Psoas muscle (tissue), 8 donors: ENCODE measurements at places on chromosomes 2 and 18. TPM values are rescaled to one million over a fixed set of nuclear protein-coding genes. Genes with fewer than 3 reads are reported as not detected.

Gene FBXO15
- total RNA-seq = not detected

Gene TUBA4A
- total RNA-seq = 707 TPM

Gene CFC1
- not detected for total RNA-seq

GRCh38 chr2:197248001-197248401, 62.6 kb downstream of the ANKRD44 start:
- H3K27me3 ChIP-seq = no peaks in the 10 kb centered on the region
- no peak overlapping the region for H3K4me3 ChIP-seq
- no peaks in the 10 kb centered on the region for H3K36me3 ChIP-seq
- no peak overlapping the region for H3K27ac ChIP-seq
- H3K4me1 ChIP-seq = peaks cover 3% of the 10 kb centered on the region
- DNase-seq = no peak

GRCh38 chr2:38533180-38533579, 69.5 kb downstream of the HNRNPLL start:
- no peak overlapping the region for H3K27ac ChIP-seq
- no peaks in the 10 kb centered on the region for H3K27me3 ChIP-seq
- no peaks in the 10 kb centered on the region for H3K36me3 ChIP-seq
- H3K4me3 ChIP-seq = no peak overlapping the region

Gene ADD2
- total RNA-seq = 0.85 TPM

DNA sequence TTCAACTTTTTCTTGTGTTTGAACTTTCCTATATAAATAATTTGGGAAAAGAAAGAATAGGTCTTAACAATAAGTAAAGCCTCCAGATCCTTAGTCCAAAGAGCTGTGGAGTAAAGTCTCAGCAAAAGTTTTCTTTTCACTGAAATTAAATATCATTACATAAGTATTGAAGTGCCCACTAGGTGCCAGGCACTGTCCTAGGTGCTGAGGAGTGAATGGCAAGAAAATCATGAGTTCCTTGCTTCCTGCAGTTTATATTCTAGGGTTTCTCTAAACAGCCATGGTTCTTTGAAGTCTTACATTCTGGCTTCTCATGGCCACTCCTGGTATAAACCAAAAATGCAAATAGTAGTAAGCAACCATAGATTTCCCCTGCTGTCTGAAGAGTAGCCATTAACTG, 59.7 kb downstream of the SPP2 start:
- H3K27me3 ChIP-seq = no peaks in the 10 kb centered on the region
- no peak overlapping the region for H3K27ac ChIP-seq
- no peak overlapping the region for H3K4me3 ChIP-seq
- no peaks in the 10 kb centered on the region for H3K4me1 ChIP-seq

DNA sequence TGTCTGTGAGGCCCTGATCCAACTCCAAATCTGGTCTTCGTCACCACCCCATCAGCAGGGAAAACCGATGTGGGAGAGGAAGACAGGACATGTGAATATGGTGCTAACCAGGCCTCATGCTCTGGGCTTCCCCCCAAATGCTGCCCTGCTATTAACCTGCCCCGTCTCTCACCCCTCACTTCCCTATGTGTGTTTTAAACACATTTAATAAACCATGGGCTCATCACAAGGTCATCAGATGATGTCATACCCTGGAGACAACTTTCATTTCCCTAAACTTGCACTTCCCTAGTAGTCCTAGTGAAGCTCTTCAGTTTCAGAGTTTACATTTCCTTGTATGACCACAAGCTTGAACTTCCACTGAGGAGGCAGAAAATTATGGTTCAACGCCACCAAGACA, 49.9 kb downstream of the CD8B2 start:
- H3K4me3 ChIP-seq = no peak overlapping the region
- DNase-seq = no peak
- H3K27ac ChIP-seq = no peak overlapping the region
- H3K4me1 ChIP-seq = no peaks in the 10 kb centered on the region
- no peaks in the 10 kb centered on the region for H3K27me3 ChIP-seq
- no peaks in the 10 kb centered on the region for H3K36me3 ChIP-seq

Gene MAB21L4
- not detected for total RNA-seq

DNA sequence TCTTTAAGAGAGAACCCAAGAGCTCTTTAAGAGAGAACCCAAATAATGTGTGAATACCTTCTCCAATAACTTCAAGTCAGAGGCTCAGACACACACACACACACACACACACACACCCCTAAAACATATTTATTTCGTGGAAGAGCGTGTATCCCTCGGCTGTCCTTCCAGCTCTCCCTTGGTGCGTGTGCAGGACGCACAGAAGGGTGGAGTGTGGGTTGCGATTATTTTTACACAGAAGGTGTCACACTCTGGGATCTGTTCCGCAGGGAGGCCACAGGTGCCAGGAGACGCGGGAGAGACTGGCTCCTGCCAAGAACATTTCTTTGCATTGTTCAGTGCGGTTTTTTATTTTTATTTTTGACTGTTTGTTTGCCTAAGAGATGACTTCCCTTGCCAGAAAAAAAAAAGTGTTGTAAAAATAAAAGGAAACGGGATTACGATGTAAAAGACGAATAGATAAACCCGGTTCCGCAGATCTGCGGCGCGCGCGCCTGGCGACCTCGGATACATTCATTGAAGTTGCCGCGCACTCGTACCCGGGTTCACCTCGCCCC, 47.3 kb upstream of the ATP6V1B1 start:
- H3K27me3 ChIP-seq = peaks cover 5% of the 10 kb centered on the region
- DNase-seq = no peak
- H3K36me3 ChIP-seq = no peaks in the 10 kb centered on the region
- H3K4me3 ChIP-seq = peak overlapping the region; percentile 52

Gene GCG
- total RNA-seq = not detected

Gene HPCAL1
- total RNA-seq = 33.4 TPM

Gene IL36RN
- not detected for total RNA-seq

Gene EPB41L3
- 6.0 TPM for total RNA-seq

- DNase-seq = no peak
- no peak overlapping the region for H3K4me3 ChIP-seq
- H3K27me3 ChIP-seq = no peaks in the 10 kb centered on the region
- no peak overlapping the region for H3K27ac ChIP-seq
Measured at GRCh38 chr18:46793565-46793964, 36.7 kb upstream of the ST8SIA5 start.

Gene PLCD4
- total RNA-seq = 20.3 TPM

DNA sequence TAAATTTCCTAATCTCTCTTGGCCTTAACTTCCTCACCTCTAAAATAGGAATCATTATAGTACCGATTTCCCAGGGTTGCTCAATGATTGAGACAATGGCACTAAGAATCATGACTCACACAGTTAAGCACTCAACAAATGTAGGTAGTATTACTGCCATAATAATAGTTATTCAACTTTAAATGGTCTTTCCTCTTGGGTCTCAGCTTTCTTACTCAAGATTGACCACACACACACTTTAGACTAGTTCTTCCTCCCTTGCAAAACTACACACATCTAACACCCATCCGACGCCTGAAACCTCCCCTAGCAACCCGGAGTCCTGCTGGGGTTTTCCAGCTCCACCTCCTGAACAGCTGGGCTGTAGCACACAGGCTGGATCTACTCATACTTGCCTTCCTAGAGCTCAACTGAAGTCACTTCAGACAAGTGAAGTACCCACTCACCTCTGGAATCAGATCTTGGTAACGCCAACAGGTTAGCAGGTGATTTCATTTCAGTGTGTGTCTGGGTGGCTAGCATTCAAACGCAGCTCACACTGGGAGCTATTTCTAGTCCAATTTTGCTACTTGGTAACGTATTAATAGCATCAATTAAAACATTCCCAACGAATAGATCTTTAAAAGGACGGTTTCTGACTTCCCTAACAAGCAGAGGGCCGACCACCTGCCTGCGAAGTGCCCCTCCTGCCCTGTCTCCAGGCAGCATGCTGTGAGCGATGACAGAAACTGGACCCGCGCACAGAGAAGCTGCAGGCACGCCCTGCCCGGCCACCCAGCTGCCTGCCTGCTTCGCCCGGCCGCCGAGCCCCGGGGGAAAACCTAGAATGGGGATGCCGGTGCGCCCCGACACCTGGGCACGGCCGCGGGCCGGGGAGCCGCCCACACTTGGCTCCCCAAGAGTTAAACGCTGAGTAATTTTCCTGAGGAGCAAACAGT, 1.1 kb downstream of the UXS1 start:
- peak; percentile 39 for DNase-seq
- no peaks in the 10 kb centered on the region for H3K36me3 ChIP-seq
- H3K4me1 ChIP-seq = peaks cover 19% of the 10 kb centered on the region
- H3K27me3 ChIP-seq = no peaks in the 10 kb centered on the region

- peaks cover 34% of the 10 kb centered on the region for H3K27me3 ChIP-seq
- no peak for DNase-seq
- no peak overlapping the region for H3K4me3 ChIP-seq
Measured at GRCh38 chr2:40448476-40449079, 3.3 kb downstream of the SLC8A1 start.

DNA sequence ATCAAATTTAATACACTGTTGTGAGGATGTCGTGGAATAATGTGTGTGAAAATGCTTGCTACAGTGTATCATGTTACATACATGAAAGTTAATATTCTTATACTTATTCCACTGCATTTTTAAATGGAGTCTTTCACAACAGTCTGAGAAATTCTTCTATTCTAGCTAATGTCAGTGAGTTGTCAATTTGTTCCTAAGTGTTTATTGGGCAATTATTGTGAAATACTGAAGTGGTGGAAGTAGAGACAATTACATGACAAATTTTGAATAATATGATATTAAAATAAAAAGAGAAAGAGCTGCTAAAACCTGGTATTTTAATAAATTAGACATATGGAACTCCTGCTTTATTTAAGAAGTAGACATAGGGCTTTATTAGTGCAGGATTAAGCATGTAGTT, 176.1 kb downstream of the PTPRM start:
- H3K4me1 ChIP-seq = peaks cover 52% of the 10 kb centered on the region
- DNase-seq = no peak
- no peak overlapping the region for H3K27ac ChIP-seq
- no peaks in the 10 kb centered on the region for H3K36me3 ChIP-seq
- no peak overlapping the region for H3K4me3 ChIP-seq
- no peaks in the 10 kb centered on the region for H3K27me3 ChIP-seq

DNA sequence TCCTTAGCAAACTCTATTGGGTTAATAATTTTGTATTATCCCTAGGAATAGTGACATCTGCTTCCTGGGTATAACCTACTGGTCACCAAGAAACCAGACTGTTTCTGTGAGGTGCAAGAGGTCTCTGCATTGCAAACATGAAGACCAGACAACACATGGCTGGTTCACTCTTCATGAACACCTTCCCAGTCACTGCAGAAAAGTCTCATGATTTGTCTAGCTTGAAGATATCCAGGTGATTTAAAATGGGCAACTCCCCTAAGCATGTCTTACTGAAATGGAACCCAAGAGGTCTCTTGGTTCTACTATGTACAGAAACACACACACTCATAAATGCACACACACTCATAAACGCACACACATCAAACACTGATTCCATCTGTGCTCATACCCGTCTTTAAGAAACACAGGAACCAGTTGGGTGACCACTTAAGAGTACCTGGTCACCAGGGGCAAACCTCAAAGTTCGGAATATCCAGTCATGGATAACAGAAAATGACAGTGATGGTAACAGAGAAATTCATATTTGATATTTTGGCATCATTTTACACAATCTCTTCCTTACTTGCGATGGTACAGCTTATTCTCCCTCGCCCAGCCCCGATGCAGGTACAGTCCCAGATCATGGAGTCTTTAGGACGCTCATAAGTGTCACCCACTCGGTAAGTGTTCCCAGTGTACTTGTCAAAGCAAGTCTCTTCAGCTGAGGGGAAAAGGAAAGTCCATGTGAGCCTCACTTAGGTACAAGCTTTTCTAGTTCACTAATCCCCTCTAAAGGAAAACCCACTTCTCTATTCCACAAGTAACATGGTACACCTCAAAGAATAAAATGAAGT, 2.9 kb downstream of the FN1 start:
- H3K4me3 ChIP-seq = no peak overlapping the region
- H3K27ac ChIP-seq = no peak overlapping the region
- H3K27me3 ChIP-seq = peaks cover 49% of the 10 kb centered on the region
- no peak for DNase-seq
- H3K36me3 ChIP-seq = no peaks in the 10 kb centered on the region

GRCh38 chr2:157172239-157172638, 85.3 kb upstream of the GALNT5 start:
- H3K27me3 ChIP-seq = no peaks in the 10 kb centered on the region
- H3K36me3 ChIP-seq = no peaks in the 10 kb centered on the region
- H3K4me1 ChIP-seq = no peaks in the 10 kb centered on the region
- H3K27ac ChIP-seq = no peak overlapping the region
- H3K4me3 ChIP-seq = no peak overlapping the region

GRCh38 chr2:71125506-71126294, 4.3 kb downstream of the MCEE start:
- peaks cover 39% of the 10 kb centered on the region for H3K36me3 ChIP-seq
- no peak for DNase-seq
- no peaks in the 10 kb centered on the region for H3K27me3 ChIP-seq
- H3K4me1 ChIP-seq = peaks cover 19% of the 10 kb centered on the region
- H3K27ac ChIP-seq = no peak overlapping the region

- H3K4me3 ChIP-seq = no peak overlapping the region
- H3K4me1 ChIP-seq = peaks cover 37% of the 10 kb centered on the region
- H3K27me3 ChIP-seq = no peaks in the 10 kb centered on the region
- no peaks in the 10 kb centered on the region for H3K36me3 ChIP-seq
- DNase-seq = no peak
- H3K27ac ChIP-seq = no peak overlapping the region
Measured at GRCh38 chr2:10410001-10410822, 37.9 kb downstream of the ODC1 start.

GRCh38 chr2:197599285-197599965, 76.0 kb downstream of the RFTN2 start:
- H3K4me1 ChIP-seq = no peaks in the 10 kb centered on the region
- DNase-seq = no peak
- no peak overlapping the region for H3K4me3 ChIP-seq

- no peaks in the 10 kb centered on the region for H3K27me3 ChIP-seq
- DNase-seq = no peak
- no peaks in the 10 kb centered on the region for H3K4me1 ChIP-seq
- no peak overlapping the region for H3K4me3 ChIP-seq
- H3K36me3 ChIP-seq = no peaks in the 10 kb centered on the region
Measured at GRCh38 chr2:7524195-7524594, 607.0 kb downstream of the RNF144A start.

- no peaks in the 10 kb centered on the region for H3K36me3 ChIP-seq
- no peak overlapping the region for H3K4me3 ChIP-seq
- H3K27ac ChIP-seq = peak overlapping the region; percentile 73
- H3K4me1 ChIP-seq = peaks cover 33% of the 10 kb centered on the region
- no peak for DNase-seq
Measured at GRCh38 chr18:10122988-10123950, 209.5 kb downstream of the VAPA start.

Gene OSBPL6
- total RNA-seq = 29.8 TPM

- H3K27me3 ChIP-seq = no peaks in the 10 kb centered on the region
- H3K36me3 ChIP-seq = peaks cover 13% of the 10 kb centered on the region
- no peak overlapping the region for H3K27ac ChIP-seq
- no peak overlapping the region for H3K4me3 ChIP-seq
- DNase-seq = no peak
- no peaks in the 10 kb centered on the region for H3K4me1 ChIP-seq
Measured at GRCh38 chr2:151423760-151424159, 14.1 kb downstream of the RIF1 start.
